ENCODE measurements at places on chromosomes 12 and 14.

- peak; percentile 72 for DNase-seq
Observed at GRCh38 chr12:53098354-53098981, 1.0 kb downstream of the IGFBP6 start.

DNA sequence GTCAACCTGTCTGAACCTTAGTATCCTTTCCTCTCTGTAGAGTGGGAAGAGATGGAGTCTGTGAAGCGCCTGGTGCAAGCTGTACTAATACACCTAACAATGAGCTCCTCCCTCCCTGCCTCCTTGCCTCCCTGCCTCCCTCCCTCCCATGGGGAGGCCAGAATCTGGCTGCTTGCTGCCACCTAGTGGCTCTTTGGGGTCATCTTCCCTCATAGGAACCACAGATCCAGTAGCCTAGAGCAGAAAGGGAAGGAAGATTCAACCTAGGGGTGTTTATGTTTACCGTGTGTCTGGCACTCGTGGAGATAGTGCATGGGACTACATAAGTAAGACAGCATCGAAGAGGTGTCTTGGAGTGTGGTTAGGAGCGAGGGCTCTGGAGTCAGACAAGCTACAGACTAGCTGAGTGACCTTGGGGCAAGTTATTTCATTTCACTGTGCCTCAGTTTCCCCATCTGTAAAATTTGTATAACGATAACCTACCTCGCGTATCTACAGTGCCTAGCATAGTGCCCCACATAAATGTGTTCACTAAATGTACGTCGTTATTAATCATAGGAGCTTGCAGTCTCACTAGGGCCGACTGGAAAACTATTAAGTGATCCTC, 35.5 kb upstream of the TSPAN9 start:
- peak; percentile 70 for DNase-seq

DNA sequence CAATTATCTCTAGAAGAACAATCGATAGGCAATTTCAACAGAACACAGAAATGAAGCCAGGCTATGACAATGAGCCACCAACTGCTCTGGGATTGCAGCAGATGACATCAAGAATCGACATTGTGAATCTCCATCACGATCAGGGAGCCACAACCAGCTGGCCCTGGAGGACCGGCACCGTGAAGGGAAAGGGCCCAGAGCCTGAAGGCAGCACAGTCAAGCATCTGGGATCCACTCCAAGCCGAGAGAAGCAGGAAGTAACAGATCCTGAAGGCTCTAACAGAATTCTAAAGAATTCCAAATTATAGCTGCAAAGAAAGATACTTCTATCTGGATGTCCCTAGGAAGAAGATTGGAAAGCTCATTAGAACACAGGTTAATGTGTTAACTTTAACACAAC, 61.0 kb downstream of the LRRC74A start:
- DNase-seq: no peak

DNA sequence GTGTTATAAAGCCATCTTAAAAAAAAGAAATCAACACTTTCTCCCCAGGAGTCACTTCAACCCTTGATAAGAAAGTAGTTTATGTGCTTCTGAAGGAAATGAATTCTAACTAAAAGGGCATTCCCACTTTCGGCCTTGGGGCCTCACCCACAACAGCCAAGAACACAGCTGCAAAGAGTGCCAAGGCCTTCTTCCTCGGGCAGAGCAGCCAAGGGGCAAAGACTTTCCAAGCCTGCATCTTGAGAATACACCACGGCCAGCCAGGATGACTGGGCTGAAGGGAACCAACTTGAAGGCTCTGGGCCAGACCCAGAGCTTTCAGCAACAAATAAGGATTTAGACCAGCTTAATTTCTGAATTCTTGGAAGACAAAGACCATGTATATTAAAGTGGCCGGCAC, 60.4 kb upstream of the FOXN3 start:
- no peak for DNase-seq

DNA sequence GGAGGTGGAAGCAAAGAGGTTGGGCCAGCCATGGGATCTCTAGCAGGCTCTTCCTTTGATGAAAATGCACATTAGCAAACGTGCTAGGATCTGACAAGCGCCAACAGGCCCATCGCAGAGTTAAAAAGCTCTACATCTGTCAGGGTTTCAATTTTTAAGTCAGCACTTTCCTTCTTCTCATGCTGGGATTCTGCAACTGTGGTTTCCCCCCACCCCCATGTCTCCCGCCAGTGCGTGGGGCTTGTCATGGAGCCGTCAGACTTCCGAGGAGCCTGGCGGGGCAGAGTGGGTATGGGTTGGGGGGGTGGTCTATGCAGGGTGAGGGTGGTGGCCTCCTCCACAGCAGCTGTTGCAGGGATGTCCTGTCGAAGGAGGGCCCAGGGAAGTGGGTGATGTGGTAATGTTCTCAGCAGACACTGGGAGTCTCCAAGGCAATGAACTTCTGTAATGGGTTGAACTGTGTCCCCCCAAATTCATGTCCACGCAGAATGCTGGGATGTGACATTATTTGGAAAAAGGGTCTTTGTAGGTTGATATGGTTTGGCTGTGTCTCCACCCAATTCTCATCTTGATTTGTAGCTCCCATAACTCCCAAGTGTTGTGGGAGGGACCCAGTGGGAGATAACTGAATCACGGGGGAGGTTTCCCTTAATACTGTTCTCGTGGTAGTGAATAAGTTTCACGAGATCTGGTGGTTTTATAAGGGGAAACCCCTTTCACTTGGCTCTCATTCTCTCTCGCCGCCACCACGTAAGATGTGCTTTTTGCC, 115.2 kb upstream of the MAP1LC3B2 start:
- DNase-seq: peak; percentile 26

DNA sequence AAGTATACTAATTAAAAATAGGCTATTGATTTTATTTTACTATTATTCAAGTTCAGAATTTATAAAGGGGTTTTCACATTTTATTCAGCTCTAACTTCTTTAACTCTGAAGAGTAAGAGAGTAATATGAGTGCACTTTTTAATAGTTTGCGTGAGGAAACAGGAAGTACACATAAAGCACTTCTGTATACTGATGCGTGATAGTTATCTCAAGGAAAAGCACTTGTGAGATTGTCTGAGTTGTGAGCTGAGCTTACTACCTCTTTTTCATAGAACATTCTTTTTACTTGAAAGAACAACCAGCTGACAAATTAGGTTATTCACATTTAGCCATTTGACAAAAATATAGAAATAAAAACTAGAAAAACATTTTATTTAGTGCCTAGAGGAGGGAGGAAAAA, 1.9 kb downstream of the RAD51AP1 start:
- DNase-seq: no peak

DNA sequence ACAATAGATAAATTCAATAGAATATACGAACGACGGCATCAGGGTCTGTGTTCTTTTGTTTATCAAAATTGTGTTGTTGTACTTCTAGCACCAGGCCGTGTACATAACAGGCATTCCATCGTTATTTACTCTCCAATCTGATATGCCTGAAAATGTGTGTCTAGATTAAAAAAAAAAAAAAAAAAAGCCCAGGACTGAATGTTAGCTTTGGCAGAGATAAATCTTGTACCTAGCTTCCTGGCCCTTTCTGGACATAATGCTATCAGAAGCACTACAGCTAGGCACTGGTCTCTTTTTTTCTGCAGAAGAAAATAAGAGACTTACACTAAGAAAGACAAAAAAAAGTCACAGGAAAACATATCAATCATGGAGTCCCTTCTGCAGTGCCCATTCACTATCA, 37.0 kb downstream of the CDKL1 start:
- DNase-seq: no peak

DNA sequence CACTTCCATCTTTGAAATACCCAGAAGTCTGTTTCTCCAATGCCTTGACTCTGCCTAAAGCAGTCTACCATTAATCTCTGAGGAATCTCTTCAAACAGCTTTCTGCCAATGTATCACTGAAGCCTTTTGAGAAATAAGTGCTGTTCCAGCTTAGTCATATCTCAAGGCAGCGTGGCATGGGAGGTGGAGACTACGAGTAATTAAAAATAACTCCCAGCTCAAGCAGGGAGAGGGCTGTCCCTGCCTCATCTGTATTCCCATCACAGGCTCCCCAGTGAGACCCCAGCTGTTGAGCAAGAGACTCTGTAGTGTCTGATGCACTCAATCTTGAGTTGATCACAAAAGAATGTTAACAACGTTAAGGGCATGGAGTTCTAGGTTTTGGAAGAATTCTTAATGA, 700.6 kb downstream of the DIO2 start:
- DNase-seq: no peak

- DNase-seq: peak; percentile 65
Observed at GRCh38 chr12:53791735-53792326, 40.1 kb upstream of the CISTR start.

- DNase-seq: no peak
Observed at GRCh38 chr14:95146079-95146771, 11.1 kb downstream of the DICER1 start.

DNA sequence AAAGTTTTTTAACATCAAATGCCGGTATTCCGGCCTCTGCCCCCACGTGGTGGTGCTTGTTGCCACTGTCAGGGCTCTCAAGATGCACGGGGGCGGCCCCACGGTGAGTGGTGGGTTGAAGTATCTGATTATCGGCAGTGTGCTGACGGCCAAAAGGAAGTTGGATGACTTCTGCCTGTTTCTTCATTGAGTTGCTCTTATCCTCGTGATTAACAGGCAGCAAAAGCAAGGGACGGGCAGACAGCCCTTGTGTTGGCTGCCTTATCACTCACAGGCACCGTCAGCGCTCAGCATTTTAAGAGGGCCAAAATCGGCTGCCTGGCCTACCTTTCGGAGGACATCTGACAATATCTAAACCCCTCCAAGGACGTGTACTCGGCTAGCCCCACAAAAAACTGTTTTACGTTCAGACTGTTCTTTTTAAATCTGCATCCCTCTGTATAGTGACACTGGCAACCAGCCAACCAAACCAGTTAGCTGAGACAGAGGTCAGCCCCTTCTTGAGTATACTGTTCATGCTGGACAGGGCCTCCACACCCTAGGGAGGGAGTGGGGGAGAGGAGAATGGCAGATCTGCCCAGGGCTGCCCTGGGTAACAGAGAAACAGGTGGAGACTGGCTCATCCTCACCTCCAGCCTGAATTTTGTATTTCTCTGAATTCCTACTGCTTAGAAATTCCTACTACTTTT, 22.9 kb upstream of the AKAP5 start:
- DNase-seq: no peak

DNA sequence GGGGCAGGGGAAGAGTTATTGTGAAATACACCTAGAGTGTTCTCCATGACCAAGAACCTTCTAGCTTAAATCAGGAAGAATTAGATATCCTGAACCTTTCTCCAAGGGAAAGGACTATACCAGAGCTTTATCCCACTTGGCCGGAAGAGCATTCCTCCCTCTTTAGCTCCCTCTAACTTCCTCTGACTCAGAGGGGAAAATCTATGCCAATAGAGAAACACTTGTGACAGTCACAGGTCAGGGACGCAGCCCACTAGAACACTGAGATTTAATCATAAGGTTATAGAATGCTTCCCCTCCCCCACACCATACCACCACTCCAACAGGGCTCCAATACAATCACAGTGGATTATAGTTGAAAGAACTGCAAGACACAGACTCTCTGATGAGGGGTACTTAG, 55.4 kb upstream of the RFX4 start:
- no peak for DNase-seq

DNA sequence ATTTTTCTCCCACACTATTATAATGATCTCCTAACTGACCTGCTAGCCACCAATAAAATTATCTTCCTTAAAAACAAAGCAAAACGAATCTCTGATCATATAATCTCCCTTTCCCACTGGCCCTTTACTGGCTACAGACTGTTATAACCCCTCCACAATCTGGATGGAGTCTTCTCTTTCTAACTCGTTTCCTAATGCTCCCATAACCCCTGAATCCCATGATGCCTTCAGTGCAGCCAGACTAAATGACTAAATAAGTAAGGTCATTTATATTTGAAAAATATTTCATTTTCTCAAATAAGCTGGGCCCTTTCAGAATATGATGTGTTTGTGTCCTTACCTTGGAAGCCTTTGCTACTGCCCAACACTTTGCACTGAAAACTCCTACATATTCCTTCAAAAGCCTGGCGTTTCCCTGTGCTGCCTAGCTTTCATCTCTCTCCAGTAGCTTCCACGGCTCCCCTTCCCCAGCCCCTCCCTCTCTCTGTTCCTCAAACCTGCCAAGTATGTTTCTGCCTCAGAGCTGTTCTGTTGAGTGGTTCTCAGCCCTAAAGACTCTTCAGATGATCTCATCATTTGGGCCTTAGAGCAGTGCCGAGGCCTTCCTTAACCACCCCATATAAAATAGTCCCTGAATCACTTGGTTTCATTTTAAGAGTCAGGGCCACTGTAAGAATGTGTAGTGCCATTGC, 91.7 kb downstream of the MYRFL start:
- DNase-seq: no peak

GRCh38 chr12:5000204-5000603, 43.5 kb upstream of the KCNA5 start:
- no peak for DNase-seq

DNA sequence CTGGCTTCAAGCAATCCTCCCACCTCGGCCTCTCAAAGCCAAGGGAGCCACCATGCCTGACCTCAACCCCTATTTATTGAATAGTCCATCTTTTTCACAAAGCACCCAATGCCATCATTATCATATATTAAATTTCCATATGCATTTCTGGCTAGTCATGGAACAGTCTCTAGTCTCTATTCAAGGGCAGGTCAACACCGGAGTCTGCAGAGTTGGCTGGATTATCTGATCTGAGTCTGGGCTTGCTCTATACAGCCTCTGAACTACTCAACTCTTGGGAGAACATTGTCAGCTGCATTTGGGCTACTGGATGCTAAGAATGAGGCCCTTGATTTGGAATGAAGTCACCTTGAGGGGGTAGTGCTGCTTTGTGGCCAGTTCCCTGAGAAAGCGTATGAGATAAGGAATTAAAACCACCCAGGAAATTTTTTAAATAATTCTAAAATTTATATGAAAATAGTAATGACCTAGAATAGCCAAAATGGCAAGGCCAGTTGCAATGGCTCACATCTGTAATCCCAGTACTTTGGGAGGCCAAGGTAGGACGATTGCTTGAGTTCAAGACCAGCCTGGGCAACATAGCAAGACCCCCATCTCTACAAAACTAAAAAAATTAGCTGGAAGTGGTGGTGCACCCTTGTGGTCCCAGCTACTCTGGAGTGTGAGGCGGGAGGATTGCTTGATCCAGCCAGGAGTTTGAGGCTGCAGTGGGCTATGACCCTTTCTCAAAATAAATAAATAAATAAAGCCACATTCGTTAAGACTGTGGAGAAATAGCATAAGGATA, 6.9 kb upstream of the NAA25 start:
- no peak for DNase-seq

DNA sequence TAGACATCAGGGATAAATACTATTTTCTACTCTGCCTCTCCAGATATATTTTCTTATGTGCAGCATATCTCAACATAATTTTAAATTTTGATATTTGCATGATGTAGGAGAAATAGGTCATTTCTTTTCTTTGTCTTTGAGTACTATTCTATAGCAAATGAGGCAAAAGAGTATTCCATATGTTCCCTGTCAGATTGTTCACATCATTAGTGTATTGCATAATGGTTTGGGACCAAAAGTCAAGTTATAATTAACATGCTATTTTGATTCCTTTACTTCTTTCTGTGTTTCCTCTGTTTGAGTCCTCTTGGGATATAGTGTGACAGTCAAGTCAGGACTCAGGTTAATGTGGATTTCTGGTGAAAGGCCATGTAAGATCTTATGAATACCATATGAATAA, 864.6 kb upstream of the FBXO33 start:
- no peak for DNase-seq

- no peak for DNase-seq
Observed at GRCh38 chr12:110822821-110823415, 23.9 kb upstream of the CCDC63 start.

- DNase-seq: no peak
Observed at GRCh38 chr12:1369938-1370500, 224.4 kb downstream of the FBXL14 start.
